ENCODE measurements at places on chromosomes 6 and 20. TPM values are rescaled to one million over a fixed set of nuclear protein-coding genes. Genes with fewer than 3 reads are reported as not detected.

GRCh38 chr6:42901538-42901957 lies 14.3 kb upstream of the PTCRA start:
- DNase-seq, result peak; percentile 84

DNA sequence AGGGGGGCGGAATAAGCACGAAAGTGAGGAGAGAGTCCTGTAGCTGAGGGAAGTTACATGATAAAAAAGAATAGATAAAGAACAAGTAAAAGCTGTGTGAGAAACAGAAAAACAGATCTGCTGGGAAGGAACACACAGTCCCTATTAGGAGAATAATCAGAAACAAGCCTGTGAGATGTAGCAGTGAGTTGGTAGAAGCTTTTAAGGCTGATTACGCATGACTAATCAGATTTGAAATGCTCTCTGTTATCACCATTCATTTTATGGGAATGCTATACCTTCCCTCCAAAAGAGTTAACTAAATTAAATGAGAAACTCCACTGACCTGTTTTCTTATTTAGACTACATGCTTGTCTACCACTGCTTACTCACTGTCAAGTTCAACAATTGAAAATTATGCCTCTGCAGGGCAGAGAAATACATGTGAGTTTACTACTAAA lies 15.8 kb downstream of the REPS1 start:
- DNase-seq, result no peak

DNA sequence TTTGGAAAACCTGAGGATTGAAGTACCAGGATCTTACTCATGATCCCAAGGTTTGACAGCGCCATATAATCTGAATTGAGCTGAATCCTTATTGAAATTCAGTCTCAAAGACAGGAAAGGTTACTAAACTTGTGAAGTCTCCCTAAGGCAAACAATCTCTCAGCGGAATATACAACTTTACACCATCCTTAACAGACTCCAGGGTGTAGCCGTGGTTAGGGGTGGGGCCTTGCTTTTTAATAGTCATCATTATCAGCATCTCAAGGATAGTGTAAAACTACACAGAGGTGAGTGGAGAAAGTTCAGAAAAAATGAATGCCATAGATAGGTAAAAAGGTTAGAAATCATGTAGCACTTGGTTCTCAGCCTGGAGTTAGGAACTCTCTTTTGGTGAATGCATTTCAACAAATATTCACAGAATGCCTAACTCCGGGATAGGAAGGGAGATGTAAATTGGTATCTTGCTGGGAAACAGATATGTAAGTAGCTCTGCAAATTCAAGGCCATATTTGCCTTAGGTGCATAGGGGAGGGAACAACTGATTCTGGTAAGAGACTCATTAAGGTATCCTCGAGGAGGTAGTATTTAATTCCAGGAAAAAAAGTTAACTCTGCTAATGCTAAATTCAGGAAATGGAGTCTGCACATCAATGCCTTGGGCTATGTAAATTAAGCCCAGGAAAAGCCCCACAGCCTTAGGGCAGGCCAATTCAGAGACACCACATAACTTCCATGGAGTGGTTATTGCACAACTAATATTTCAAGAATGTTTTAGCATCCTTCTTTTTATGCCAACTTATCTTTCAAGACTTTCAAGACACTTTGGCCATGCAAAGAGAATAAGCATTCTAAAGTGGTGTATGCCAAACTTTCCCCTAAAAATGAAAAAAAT lies 61.6 kb downstream of the SNAP25 start:
- no peak for DNase-seq

The ERVFRD-1 gene
- 0.21 TPM for total RNA-seq

The ASF1A gene
- 12.6 TPM for total RNA-seq
